Panc1 (cell line): ENCODE measurements at places on chromosomes 12 and 14. TPM values are rescaled to one million over a fixed set of nuclear protein-coding genes. Genes with fewer than 3 reads are reported as not detected.

The ZDHHC22 gene
- 0.46 TPM for total RNA-seq

The ARL1 gene
- total RNA-seq = 64.9 TPM

- no peaks in the 10 kb centered on the region for H3K4me1 ChIP-seq
- DNase-seq = no peak
- H3K4me3 ChIP-seq = no peak overlapping the region
- no peak overlapping the region for H3K27ac ChIP-seq
Observed at GRCh38 chr12:107277855-107278254, 184.5 kb upstream of the CRY1 start.

DNA sequence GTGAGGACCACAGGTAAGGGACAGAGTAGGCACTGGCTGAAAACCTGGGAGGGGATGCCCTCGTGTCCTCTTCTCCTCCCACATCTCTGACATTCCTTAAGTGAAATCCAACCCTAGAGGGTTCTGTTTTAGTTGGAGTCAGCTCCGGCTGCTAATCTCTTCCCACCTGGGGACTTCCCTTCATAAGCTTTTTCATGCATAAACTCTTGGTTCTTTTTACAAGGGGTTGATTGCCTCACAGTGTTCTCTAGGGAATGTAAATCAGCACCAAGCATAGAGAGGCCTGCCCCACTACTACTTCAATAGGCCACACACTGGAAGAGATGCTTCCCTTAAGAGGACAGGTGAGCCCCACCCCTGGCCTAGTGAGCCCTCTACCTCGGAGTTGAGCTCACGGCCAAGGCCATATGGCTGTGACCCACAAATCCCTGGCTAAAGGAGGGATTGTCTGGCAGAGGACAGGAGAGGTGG lies 3.2 kb upstream of the SYNDIG1L start:
- no peaks in the 10 kb centered on the region; the same call in 1 of the 2 replicates for H3K27me3 ChIP-seq
- no peak for DNase-seq
- H3K27ac ChIP-seq = no peak overlapping the region
- no peaks in the 10 kb centered on the region; the same call in 1 of the 2 replicates for H3K36me3 ChIP-seq

GRCh38 chr14:97452314-97452713 lies 655.1 kb downstream of the VRK1 start:
- H3K4me3 ChIP-seq = no peak overlapping the region
- no peaks in the 10 kb centered on the region for H3K36me3 ChIP-seq
- no peak overlapping the region for H3K27ac ChIP-seq
- no peaks in the 10 kb centered on the region for H3K4me1 ChIP-seq
